ENCODE measurements at places on chromosomes 4 and X.

DNA sequence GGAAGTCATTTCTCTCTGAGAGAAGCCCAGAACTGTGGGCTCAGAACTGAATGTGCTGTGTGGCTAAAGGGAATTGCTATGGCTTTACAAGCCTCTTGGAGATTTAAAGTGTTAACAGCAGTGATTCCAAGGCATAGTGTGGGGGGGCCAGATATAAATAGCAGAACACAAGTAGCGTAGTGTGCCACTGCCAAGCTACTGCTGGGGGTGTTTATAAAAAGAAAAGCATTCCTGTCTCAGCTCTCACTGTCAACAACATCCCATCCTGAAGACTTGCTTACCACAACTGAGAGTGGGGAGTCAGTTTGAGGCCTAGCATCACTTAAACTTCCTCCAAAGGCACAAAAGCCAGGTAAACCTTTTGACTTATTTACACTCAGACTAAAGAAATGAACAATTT is at the start of gene ART3:
ART3 (plus strand) TSS at position 242 of the 400 bp plus-strand sequence. CDS start 1,181 bp downstream, outside the sequence.
- no peak for DNase-seq

- DNase-seq: peak; percentile 27
Observed at GRCh38 chrX:134520860-134521390, 61.0 kb downstream of the HPRT1 start.

DNA sequence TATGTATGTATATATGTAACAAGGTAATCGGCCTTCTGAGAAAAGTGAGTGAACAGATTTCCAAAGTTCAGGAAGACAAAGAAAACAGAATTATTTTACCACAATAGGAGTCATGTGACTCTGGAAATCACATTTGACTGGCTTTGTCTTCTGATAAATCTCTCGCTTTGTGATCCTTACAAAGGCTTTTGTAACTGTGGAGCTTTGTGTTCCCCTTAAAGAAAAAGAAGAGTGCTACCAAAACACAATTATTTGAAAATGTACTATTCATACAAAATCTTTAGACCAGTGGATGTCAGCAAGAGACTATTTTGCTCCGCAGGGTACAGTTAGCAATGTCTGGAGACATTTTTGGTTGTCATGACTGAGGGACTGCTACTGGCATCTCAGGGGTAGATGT is 238.8 kb downstream of the LDB2 start:
- no peak for DNase-seq

- DNase-seq: no peak
Observed at GRCh38 chrX:17377795-17378194, 2.8 kb downstream of the NHS start.

DNA sequence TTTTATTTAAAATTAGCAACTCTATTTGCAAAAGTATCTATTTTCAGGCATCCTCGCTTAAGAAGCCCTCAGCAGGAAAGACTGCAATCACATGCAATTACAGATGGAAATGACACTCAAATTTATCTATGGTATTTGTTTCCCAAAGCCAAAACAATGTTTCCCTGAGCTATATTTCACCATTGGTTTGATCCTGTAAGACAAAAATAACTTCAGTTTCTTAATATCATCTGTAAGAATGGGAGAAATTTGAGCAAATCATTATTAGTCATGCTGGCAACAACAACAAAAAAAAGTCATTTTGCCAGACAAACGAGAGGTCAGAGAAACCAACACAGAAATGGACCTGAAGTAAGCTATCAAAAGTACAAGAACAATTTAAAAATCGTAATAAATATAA is 204.1 kb downstream of the NR3C2 start:
- DNase-seq: no peak

DNA sequence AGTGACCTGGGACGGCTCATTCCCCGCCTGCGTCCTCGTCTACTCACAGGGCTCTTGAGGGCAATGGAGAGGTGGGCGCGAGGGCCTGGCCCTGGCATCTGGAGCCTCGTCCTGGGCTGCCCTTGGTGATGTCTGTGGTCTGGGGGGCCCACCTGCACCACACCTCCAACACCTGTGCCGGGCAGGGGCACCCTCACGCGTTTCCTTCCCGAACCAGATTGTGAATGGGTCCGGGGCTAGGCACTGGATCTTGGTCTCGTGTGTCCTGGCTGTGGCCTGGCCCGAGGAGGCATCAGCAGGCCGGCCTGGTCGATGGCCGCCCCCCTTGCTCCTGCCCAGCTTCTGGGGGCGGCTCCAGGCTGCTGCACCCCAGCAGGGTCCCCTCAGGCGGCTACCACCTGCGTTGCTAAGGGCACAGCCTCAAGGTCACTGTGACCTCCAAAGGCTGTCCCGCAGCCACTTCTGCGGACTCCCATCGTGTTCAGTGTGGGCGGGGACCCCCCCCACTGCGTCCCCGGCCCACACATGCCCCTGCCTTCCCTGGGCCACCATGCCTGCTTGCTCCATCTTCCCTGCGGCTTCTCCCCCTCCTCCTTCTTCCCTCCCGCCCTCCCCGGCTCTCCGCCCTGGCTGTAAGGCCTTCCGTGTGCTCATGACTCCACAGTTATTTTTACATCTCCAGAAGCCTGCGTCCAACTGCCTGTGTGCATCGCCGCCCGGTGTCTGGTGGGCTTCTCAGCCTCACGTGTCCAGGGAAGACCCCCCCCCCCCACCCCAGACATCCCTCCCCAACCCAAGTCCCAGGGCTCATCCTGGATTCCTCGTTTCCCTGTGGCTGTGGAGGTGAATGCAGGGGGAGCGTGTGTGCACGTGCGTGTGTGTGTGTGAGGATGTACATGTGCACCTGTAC is 3.8 kb downstream of the DOK7 start:
- no peak for DNase-seq

- DNase-seq: peak; percentile 29
Observed at GRCh38 chrX:136608295-136608933, 39.5 kb upstream of the CD40LG start.

DNA sequence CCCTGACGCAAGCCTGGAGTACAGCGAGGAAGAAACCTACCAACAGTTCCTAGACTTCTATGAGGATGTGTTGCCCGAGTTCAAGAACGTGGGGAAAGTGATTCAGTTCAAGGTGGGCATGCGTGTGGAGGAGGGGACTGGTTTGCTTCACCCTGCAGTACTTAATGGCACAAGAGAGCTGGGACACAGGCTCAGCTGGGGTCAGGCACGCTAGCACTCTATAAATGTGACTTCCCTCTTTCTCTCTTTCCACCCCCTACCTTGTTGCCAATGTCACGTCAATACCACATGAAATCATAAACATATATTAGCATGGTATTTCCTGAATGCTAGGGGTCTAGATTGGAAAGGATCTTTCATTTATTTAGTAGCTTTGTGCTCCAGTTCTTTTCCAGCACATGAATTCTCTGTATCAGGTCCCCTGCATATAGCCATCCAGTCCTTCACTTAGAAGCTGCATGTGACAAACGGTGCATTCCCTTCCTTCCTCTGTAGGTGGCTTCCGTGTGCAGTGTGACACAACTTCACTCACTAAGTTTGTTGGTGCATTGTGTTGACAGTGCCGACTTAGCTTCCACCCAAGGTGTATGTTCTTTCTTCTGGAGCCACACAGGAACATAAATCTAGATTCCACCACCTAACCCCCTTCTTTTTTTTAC is 25.6 kb downstream of the ZRSR2 start:
- no peak for DNase-seq

DNA sequence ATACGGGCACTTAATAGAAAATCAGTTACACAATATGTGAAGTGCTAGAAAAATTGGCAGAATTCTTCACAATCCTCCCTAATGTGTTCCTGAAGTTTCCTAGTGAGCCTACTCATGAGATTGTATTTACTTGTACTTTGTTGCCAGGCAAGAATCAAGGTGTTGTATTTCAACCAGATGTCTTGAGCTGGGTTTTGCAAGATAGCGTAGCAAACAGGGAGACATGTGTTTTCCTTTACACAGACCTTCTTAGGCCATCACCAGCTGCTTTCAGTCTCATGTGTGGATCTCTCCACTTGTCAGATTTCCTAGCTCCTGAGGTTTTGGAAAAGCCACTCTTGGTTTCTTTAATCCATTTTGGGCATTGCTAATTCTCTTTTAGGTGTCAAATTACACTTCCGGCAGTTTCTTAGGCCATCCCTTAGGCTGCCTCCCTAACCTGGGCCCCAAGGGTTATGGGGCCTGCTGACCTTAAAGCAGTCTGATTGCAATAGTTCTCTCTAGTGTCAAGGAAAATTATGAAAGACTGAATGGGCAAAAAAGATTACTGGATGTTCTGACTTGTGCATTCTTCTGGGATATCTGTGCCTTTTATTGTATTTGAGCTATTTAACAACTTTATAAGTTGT is 12.2 kb upstream of the EDA start:
- DNase-seq: no peak

DNA sequence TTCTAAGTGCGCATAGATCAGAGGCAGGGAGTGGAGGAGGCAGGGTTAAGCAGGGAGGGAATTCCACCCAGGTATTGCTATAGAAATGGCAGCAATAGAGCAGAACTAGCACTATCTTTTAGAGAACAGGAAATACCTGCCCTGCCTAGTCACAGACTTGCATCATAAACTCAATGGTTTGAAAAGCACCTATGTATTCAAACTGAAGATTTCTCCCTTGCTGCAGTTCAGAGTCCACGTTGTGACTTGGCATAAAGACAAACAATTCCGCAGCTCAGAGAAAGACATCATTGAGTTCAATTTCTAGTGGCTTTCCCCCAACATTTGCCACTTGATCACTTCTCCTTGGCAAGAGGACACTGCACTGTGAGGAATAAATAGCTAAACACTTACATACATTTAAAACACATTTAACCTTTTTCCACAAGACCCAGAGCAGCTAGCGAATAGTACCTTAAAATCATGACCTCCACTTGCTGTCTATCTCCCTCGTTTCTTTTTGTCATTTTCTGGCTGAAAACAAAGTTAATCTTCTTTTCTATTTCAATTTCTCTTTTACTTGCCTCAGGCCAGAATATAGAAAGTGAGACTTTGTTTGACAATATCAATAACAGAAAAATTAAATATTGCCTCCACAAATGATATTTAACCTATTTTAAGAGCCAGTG is 42.4 kb downstream of the SLC7A11 start:
- peak; percentile 75 for DNase-seq

- DNase-seq: no peak
Observed at GRCh38 chr4:4599481-4600275, 57.8 kb upstream of the STX18 start.

DNA sequence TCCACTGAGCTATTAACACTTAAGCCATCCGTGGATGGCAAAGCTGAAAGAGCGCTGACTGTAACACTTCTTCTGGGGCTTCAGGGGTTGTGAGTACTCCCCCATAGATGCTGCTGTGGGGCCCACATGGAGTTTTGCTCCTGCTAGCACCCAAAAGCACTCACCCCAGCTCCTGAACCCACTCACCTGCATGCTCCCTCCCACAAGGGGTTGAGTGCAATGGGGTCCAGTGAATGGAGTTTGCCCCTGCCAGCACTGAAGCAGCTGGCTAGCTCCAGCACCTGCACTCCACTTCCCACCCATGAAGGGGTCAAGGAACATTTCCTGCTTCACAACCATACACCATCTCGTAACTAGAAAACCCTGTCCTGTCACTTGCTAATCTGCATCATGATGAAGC is 78.9 kb downstream of the IL21 start:
- DNase-seq: no peak

DNA sequence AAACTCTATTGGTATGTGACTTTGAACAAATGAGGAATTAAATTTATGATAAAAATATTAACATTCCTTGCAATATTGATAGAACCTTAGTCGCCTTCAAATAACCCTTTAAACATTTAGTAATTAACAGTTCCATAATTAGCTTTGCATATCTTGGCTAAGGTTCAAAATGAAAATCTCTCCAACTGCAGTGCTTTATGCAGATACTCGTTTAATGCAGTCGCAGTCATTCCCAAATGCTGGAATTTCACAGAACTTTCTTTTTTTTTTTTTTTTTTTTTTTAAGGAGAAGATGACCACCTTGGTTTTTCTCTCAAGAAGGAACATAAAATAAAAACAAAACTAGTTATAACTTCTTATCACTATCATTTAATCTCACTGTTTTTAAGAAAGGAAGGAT is 5.2 kb downstream of the RAPGEF2 start:
- DNase-seq: no peak

GRCh38 chr4:137967480-137968190 is 274.5 kb downstream of the SLC7A11 start:
- no peak for DNase-seq

- DNase-seq: no peak
Observed at GRCh38 chrX:24229976-24230375, 80.4 kb downstream of the ZFX start.

GRCh38 chr4:8078109-8078494 is 80.5 kb downstream of the ABLIM2 start:
- DNase-seq: no peak

GRCh38 chrX:41932885-41933284 is 9.5 kb upstream of the CASK start:
- DNase-seq: no peak

DNA sequence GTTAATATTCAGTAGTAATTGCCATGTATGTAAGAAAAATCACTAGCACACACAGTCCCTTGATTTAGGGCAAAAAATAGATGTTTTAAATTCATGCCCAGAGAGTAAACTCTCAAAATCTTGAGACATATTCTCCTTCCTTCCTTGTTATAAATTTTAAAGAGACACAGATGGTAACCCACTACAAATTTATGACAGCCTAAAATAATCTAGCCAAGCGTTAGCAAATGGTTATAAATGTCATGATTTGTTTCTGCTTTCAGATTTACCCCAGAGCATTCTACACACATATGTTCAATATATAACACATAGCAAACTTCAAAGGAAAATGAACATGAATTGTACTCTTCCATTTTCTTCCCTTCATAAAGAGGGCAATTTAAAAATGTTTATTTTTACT is 540.3 kb downstream of the TLL1 start:
- DNase-seq: no peak

- DNase-seq: no peak
Observed at GRCh38 chr4:52685316-52685715, 26.2 kb upstream of the USP46 start.

DNA sequence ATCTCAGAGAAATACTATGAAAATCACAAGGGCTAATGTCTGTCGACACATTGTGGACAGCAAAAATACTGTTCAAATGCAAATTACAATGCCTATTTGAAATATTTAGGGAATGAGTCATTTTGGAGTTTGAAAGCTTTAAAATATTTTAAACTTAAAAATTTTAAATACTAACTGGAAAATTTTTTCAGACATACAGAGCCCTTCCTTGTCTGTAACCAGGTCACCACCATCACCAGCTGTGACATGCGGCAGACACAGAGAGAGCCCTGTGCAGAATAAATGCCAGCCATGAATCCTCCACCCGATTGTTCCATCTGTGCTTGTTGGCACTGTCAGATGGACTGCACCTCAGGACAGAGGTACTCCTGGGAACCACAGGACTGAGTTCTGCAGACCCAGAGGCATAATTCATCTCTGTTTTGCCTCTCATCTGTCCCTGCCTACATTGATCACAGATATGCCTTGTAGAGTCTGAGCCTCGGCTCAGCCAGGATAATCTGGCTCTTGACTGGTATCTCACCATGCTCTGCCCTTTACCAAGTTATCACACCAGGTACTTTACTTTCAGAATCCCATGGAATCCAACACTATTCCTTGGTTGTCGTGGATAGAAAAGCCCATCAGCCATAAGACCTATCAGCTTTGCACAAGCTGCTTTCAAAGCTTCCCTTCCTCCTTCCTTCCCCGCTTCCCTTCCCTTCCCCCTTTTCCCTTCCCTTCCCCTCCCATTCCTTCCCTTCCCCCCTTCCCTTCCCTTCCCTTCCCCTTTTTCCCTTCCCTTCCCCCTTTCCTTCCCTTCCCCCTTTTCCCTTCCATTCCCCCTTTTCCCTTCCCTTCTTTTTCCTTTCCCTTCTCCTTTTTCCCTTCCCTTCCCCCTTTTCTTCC is 67.2 kb downstream of the TBC1D9 start:
- DNase-seq: no peak
